NCI-H1694 treated with DMSO at 0.1 percent for 48 hours (cell line): ENCODE measurements at places on chromosomes 5 and 9.

DNA sequence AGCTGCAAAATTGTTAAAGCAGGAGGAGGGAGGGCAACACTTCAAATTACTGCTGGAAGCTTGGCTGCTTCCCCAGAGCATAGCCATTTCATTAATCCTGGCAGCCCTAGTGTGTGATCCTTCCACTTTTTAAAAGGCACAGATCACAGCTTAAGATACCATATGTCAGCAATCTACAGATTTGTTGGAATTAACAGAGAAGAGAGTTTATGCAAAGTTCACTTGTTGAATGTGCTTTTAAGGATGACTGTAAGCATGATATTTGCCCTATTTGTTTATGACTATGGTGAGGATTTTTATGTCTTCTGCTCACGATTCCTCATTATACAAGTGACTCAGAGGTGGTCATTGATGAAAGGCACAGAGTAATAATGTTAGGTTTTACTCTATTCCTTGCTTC is 156.0 kb upstream of the CDKN2B start:
- DNase-seq = no peak

DNA sequence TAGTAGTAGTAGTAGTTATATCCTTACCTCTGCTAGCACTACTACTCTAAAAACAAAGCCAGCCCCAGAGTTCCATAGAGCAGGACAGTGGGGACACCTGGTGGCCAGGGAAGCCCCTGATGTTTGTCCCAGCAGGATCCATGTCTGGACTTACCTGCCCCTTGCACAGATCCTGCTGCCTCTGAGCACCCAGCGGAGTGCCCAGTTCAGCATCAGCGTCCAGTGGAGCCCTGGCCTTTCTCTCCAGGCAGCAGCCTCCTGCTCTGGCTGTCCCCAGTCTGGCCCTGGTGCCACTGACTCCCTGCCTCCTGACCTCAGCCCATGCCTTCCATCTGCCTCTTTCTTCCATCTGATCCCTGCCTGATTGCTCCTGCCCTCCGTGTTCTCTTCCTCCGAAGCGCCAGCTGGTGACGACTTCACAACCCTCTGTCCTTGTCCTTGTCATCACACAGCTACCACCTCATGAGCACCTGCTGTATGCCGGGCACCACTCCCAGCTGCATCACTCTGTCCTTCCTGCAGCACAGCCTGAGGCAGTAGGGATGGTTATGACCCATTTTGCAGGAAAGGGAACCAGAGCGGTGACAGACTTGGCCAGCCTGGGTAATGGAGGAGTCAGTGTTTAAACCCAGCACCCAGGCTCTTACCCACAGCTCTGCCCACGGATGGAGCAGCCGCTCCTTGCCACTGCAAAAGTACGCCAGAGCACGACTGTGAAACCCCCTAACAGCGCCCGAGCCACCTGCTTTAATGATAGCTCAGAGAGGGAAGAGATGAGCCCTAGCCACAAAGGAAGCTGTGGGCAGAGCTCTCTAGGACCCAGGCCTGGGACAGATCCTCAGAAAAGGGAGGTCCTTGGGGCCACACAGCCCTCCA is 11.5 kb downstream of the SARDH start:
- peak; percentile 74 for DNase-seq

GRCh38 chr5:118467103-118467502 is 521.2 kb downstream of the DTWD2 start:
- DNase-seq = no peak

- no peak for DNase-seq
Measured at GRCh38 chr9:32128546-32128945, 255.9 kb upstream of the ACO1 start.

- DNase-seq = no peak
Measured at GRCh38 chr9:126146254-126147145, 180.1 kb upstream of the MVB12B start.

DNA sequence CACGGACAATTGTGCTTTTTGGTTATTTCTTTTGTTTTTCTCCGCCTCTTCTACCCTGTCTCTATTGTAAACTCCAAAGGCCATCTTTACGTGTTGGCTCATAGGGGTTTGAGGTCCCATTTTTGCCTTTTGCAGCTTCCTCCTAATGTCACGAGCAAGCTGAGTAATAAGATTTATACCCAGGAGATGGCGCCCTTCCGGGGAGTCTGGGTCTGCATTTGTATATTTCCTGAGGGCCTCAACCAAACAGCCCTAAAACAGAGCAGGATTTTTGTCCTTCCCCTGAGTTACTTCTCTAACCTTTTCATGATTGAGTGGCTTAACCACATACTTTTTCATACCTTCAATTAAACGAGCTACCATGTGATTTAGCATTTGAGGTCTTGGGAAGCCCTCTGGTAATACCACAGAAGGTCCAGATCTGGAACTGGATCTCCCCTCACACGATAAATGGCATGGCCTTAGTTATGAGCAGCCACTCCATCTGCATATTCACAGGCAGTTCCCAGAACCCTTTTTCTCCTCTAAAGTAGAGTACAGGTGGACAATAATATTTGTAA is 11.2 kb upstream of the CFAP95 start:
- no peak for DNase-seq

GRCh38 chr9:8429157-8429556 is 629.6 kb upstream of the DMAC1 start:
- DNase-seq = no peak

- no peak for DNase-seq
Measured at GRCh38 chr9:14089051-14089803, 224.7 kb downstream of the NFIB start.

GRCh38 chr5:124238350-124238749 is 508.1 kb downstream of the ZNF608 start:
- no peak for DNase-seq

DNA sequence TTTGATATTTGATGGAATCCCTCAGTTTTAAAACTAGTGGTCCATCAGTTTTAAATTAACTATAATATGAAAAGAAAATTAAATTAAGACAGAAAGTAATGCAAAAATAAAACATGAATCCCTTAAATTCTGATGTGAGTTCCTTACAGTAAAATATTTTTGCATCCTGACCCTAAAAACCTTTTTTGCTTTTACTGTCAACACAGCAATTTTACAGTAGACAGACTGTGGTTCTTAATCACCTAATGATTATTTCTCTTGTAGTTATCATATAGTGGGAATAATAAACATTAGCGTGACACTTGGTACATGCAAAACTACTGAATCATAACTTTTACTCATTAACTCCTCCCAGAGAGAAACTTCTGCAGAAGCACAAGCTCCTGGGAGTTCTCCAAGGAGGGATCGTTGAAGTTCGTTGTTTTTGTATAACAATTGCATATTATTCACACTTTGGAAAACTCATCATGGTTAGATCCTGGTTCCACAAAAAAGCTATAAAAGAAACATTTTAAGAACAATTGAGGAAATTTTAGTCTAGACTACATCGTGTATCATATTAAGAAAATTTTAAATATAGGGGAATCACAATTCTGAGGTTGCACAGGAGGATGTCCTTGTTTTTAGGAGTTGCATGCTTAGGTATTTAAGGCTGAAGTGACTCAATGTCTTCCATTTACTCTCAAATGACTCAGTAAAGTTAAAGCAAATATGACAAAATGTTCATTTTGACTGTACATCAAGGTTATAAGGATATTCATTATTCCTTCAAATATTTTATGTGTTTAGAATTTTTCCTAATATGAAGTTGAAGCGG is 88.2 kb upstream of the NIPAL4 start:
- DNase-seq = no peak

DNA sequence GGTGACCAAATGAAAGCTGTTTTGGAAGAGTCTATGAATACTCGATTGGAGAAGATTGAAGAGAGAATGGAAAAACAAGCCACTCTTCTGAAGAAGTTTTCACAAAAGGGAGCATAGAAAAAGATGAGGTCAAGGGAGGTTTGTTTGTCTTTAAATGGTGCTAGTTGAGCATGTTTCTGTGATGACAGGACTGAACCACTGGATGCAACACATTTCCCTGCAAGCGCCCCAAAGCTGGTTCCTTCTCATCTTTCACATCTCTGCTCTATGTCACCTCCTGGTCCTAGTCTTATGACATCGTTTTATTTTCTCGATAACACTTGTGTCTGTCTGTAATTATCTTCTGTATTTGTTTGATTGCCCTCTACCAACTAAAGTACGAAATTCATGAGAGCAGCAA is 3.8 kb upstream of the CCDC192 start:
- DNase-seq = no peak

DNA sequence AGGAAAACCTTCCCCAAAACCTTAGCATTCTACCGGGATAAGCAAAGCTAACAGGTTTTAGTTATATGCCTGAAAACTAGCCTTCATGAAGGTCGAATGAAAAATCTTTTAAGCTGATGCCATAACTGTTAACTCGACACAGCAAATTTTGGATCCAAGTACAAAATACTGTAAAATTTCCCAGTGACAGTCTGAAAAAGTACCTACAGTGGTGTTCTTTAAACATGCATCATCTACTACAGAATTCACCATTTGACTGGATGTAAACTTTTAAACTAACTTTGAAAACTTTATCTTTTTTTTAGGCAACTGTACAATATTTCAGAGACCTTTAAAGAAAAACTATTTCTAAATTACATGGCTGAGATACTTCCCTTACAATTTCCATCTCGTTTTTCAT is 791 bp downstream of the RAPGEF6 start:
- DNase-seq = no peak

GRCh38 chr9:97943308-97943855 is 5.4 kb upstream of the HEMGN start:
- DNase-seq = no peak

- no peak for DNase-seq
Measured at GRCh38 chr9:105055917-105056316, 128.0 kb upstream of the ABCA1 start.

GRCh38 chr5:168434746-168435321 is 51.4 kb upstream of the RARS1 start:
- DNase-seq = no peak

- no peak for DNase-seq
Measured at GRCh38 chr5:131511934-131512333, 123.1 kb downstream of the RAPGEF6 start.

- DNase-seq = no peak
Measured at GRCh38 chr5:142221091-142221860, 103.5 kb downstream of the SPRY4 start.

DNA sequence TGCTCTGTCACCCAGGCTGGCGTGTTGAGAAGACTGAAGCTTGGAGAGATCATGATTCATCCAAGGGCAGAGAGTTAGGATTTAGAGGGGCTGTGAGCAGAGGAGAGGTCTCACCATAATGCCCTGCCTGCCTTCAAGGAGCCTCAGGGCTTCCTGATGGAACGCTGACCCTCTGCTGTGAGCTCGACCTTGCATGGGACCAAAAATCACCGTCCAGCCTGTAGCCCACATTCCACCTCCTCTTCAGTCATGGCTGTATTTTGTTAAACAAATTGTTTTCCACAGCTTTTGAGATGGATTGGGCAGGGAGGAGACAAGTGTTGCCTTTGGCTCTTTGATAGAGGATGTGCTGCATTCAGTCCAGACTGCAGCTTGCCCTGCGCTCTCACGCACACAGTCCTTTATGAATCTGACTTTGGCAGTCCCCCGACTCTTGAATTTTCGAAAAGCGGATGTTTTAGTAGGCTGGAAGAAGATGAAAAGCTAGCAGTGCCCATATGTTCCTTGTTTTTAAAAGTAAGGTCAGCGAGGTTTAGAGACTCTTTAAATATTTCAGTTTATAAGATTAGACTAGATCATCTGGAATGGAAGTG is 79.5 kb downstream of the MVB12B start:
- DNase-seq = no peak

DNA sequence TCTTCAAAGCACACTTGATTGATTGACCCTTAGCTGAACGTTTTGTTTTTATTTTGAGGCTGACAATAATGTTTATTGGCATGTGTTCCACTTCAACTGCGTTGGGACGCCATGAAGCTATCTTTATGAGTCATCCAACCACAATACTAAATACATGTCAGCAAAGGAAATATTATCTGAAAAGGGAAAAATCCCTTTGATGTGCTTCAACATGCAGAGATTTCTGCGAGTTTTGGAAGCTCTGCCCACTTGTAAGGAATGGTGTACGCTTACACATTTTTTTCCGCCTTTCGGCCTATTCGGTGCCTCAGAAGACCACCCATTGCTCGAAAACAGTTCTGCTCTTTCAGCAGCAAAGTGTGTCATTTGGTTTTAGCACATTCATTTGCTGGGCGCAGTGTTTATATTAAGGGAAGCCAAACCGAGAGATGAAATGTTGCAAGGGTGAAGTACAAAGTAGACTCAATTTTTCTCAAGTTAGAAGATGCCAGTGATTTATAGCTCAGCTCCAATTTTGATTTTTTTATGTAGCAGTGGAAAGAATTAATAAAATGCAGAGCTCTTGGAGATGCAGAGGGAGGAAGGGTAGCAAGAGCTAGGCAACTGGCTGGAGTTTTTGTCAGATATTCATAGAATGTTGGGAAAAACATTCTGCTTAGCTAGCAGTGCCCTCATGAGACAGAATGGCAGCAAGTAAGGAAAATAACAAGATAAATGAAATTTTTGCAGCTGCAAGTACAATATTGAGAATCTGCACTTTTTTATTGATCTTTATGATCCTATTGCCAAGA is 68.9 kb downstream of the PRDM6 start:
- DNase-seq = peak; percentile 15

DNA sequence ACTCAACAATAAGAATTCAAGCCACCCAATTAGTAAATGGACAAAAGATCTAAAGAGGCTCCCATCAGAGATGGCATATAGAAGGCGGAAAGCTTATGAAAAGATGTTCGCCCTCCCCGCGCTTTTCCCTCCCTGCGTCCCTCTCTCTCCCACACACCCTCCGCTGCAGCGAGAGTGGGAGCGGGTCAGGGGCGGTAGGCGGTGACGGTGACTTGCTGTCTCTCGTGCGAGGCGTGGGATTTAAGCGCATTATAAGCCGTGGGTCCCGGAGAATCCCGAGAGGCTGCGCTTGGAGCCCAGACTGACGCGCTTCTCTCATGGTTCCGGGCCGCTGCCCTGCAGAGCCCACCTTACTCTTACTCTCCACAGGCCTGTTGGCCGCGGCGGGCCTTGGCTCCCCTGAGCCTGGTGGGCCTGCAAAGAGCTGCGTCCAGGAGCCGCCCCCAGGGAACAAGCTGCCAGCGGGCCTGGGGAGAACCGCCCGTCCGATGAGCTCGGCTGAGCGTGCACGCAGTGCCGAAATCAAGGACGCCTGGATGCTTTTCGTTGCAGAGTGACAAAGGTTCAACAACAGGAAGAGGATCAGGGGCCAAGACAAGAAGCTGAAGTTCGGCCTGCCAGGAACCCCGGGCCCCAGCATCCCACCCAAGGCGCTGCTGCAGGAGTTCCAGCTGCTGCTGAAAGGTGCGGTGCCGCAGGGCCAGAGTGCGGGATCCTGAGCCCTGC is 42.6 kb upstream of the BICD2 start:
- DNase-seq = no peak
